ENCODE measurements at places on chromosomes 16 and 17.

DNA sequence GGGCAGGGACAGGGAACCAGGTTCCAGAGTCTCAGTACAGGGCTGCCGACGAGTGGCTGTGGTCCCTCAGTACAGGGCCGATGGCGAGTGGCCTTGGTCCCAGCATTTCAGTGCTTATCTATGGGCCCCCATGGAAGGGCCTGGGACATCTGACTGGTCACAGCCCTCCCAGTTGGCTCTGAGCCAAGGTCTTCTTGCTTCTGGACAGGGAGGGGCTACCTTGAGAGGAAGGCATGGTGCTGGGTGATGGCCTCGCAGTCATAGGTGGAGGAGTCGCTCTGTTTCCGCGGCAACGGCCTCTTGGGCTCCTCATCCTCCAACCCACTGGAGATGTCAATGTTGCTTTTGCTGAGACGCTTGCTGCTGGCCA is 32.5 kb downstream of the PIMREG start:
- DNase-seq: no peak

DNA sequence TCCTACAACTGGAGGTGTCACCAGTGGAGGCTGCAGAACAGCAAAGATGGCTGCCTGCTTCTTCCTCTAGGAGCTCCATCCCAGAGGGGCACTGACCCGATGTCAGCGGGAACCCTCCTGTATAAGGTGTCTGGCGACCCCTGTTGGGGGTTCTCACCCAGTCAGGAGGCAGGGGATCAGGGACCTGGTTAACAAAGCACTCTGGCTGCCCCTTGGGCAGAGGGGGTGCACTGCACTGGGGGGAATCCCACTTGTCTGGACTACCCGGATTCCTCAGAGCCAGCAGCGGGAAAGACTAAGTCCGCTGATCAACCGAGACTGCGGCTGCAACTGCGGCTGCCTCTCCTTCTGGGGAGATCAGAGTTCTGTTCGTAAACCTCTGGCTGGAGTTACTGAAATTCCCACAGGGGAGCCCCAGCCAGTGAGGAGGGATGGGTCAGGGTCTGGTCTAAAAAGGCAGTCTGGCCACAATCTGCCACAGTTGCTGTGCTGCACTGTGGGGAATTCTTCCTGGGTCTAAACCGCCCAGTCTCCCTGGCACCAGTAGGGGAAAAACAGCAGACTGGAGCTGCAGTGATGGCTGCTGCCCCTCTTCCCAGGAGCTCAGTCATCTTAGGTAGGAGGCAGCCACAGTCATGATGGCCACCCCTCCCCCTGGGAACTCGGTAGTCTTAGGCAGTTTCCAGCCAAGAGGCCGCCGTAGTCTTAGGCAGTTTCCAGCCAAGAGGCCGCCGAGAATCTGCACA is 213.4 kb downstream of the CYB561 start:
- DNase-seq: no peak

- no peak for DNase-seq
These were observed 183.2 kb downstream of the AATF start for GRCh38 chr17:37131669-37132611.

- DNase-seq: no peak
These were observed 18.8 kb downstream of the TNRC6A start for GRCh38 chr16:24748242-24748641.

- DNase-seq: no peak
These were observed 5.2 kb upstream of the CMTM2 start for GRCh38 chr16:66574081-66574480.

DNA sequence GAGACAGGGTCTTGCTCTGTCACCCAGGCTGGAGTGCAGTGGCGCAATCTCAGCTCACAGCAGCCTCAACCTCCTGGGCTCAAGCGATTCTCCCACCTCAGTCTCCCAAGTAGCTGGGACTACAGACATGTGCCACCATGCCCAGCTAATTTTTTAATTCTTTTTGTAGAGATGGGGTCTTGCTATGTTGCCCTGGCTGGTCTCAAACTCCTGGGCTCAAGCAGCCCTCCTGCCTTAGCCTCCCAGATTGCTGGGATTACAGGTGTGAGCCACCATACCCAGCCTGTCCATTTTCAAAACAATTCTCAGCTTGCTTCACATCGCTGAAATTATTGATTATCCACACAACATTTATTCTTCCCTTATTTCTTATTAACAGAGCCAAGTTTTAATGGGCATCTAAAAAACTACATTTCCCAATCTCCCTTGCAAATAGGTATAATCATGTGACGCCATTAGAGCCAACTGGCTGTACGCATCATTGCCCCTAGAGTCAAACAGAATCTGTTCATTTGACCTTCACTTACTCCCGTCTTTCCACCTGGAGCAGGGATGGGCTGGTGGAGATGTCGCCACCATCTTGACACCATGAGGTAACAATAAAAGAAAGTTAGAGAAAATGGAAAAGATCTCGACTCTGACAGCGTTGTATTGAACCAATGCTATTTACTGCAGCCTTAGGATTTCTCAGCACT is 148.0 kb upstream of the FOXF1 start:
- DNase-seq: no peak
